Activated T-helper 17 cell treated with anti-CD3 and anti-CD28 coated beads, Interleukin-2, amount 50 U/mL, for 72 hours (primary cell): ENCODE measurements at places on chromosomes 6 and 20.

DNA sequence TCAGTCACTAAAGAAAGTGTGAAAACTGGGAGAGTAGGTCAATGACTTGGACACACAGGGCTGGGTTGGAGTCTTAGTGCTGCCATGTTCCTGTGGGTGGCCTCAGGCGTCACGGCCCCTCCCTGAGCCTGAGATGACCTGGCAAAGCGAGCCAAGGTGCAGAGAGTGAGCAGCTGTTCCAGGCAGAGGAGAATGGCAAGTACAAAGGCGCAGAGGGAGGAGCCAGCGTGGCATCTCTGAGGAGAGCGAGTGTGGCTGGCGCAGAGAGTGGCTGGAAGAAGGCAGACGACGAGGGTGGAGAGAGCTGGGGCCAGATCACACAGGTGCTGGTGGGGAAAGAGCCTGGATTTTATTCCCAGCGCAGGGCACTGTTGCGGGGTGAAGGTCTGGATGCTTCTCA is 20.6 kb upstream of the CHMP4B start:
- no peak for ATAC-seq

GRCh38 chr6:125095580-125096301 is 57.8 kb upstream of the TPD52L1 start:
- ATAC-seq = no peak

- ATAC-seq = peak; percentile 16
Observed at GRCh38 chr6:113763311-113763766, 93.8 kb upstream of the MARCKS start.

- ATAC-seq = no peak
Observed at GRCh38 chr6:139757784-139758183, 383.3 kb upstream of the CITED2 start.

GRCh38 chr6:166269301-166270039 is 38.7 kb downstream of the PRR18 start:
- no peak for ATAC-seq

- peak; percentile 49 for ATAC-seq
Observed at GRCh38 chr6:466564-466963, 75.0 kb downstream of the IRF4 start.

DNA sequence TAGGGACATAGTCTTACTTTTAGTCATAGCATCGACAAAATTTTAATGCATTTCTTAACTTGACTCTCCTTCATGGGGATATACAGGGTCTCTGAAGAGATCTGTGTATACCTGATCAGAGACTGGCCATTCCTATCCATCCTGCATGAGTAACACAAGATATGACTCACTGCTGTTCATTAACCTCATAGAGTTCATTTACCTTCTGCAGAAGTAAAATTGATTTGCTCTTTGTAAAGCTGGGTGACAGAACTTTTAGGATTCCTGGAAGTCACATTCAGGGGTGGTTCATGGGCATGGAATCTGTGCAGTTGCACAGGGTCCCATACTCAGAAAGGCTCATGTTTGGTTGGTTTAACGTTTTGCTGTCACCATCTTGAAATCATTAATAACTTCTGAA is 53.2 kb downstream of the PDE7B start:
- no peak for ATAC-seq

DNA sequence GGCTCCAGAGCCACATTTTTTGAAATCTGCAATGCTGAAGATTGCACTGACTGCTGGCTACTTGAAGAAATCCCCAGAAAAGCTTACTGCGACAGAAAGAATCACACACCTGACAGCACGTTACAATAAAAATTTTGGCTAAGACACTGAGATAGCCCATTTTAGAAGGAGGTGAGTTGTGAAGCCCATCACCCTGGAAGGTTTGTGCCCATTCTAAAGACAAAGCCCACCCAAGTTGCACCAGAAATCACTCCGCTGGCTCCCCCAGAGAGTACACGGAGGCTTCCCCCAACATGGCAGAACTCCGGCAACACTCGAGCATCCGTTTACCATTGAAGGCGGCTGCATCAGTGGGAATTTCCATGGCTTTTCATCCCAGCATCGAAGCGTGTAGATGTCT is 29.4 kb downstream of the LPA start:
- no peak for ATAC-seq

GRCh38 chr6:137975188-137975940 is 108.3 kb downstream of the TNFAIP3 start:
- ATAC-seq = peak; percentile 57

DNA sequence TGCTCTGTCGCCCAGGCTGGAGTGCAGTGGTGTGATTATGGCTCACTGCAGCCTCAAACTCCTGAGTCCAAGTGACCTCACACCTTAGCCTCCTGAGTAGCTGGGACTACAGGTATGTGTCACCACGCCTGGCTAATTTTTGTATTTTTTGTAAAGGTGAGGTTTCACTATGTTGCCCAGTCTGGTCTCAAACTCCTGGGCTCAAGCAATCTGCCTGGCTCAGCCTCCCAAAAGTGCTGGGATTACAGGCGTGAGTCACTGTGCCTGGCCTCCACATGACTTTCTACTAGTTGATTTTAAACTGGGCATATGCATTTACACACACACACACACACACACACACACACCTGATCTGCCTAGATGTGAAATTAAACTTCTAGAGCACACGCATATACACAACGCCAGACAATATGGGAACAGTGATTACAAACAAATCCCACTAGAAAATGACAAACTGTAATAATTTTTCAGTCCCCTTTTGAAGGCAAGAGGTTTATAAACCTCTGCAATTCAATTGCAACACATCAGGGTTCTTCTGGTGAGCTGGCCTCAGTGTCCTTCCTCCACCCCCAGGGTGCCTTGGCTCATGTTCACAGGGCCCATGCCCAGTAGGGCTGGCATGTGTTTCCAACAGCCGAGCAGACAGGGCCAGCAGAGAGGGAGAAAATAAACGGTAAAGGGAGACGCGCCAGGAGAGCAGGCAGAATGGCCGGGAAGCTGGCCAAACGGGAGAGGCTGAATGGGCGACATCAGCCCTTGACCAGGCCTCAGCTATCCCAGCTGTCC is 31.2 kb downstream of the PARD6B start:
- ATAC-seq = no peak

DNA sequence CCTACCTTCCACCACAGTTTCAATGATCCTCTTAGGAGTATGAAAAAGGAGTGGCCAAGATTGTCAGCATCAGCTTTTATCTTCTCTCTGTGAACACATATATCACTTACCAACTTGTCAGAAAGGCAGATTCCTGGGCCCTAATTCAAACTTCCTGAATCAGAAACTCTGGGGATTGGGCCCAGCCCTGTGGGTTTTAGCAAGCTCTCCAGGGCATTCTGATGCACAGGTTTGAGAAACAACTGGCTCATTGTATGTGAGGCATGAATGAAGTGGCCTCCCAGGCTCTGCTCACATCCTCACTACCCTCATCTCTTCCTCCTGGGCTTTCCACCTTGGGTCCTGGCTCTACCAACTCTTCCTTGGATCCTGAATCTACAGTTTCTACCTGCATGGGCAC is 13.2 kb upstream of the THBD start:
- no peak for ATAC-seq

DNA sequence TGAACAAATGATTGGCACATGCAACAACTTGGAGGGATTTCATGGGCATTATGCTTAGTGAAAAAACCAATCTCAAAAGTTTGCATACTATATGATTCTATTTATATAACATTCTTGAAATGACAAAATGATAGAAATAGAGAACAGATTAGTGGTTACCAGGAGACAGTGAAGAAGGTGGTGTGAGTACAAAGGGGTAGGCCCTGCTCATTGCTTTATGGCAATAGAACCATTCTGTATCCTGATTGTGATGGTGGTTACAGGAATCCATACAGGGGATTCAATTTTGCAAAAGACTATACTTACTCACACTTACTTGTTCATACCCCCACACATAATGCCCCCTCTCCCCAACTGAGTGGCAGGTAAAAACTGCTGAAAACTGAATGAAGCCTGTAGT is 30.2 kb upstream of the LAMA4 start:
- ATAC-seq = peak; percentile 15

DNA sequence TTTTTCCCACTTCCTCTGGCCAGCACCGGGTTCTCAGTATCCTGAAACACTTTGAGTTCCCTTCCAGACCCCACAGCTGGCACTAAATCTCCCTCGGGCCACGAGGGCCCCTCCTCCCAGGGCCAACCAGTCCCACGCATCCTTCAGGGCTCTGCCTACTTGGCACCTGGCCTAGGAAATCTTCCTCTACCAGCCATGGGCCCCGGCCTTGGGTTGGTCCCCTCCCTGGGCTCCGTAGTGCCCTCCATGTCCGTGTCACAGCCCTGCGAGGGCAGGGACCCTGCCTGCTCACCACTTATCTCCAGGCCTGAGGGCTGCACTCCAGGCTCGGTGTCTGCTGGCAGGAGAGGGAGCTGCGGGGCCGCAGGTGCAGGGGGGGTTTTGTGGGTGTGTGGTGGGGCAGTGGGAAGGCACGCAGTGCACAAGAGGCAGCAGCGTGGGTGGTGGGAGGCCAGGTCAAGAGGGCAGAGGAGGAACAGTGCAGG is 48.8 kb upstream of the CDH22 start:
- no peak for ATAC-seq

- ATAC-seq = no peak
Observed at GRCh38 chr6:3714768-3715167, 36.7 kb downstream of the PXDC1 start.

GRCh38 chr6:55774286-55775028 is 100.9 kb downstream of the BMP5 start:
- no peak for ATAC-seq

DNA sequence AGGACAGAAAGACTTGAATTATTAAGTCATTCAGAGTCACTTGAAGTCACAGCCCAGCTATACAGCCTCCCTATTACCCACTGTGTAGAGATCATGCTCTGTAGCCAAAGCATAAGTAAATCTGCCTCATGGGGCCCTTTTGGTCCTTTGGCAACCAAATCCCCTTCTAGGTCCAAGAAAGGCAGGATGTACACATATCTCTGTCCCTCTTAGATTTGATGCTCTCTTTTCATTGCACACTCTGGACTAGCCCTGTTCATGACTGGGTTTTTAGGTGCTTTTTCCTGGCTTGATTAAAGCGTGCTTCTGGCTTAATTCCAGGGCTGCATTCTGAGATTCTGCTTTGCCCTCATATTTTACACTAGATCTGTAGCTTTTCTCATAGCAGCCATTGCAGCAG is 296.8 kb downstream of the TENT5A start:
- no peak for ATAC-seq

GRCh38 chr6:20833881-20834515 is 299.7 kb downstream of the CDKAL1 start:
- ATAC-seq = no peak

DNA sequence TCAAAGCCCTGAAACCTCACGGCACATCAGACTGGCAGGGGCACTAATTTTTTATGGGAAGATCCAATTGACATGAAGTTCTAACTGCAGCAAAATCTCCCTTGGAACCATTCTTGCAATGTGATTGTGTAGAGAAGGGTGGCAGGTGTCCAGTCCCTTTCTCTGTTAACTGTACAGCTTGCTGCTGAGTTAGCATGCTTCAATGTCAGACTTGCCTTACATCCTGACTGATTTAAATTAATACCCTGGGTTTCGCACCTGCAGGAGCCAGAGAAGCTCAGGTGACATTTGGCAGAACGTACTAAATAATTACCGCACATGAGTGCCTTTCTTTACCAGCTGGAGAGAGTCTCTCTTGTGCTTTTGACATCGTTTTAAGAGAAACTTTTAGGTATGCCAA is 123.0 kb downstream of the DOK5 start:
- ATAC-seq = no peak

- peak; percentile 3 for ATAC-seq
Observed at GRCh38 chr6:42337985-42338743, 113.6 kb downstream of the TRERF1 start.

DNA sequence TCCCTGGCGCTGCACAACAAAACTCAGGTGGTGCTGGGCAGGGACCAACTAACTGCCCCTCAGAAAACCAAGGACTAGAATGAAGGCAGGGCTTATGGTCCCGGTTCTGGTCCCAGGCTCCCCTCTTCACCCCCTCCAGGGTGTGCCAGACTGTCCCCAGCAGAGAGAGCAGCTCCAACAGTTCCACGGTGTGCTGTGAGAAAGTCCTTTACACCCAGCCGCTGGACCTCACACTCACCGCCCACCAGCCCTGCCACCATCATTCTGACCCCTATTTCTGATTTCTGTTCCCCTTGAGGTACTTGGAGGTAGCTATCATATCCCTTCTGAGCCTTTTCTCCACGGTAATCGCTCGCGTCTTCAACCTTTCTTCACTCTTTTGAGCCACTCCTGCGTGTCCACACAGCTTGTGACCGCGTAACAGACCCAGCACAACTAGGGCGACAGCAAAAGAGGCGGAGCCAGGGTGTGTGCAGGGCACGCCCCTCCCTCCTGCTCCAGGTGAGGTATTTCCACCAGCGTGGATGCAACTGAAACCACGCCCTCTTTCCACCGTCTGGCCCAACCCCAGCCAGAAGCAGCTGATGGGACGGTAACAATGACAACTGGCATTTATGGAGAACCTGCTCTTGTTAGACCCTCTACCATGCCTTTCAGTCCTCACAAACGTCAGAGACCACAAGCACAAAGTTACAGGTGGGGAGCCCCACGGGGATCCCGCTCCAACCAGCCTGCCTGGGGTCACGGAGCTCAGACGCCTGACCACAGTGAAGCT is 2.3 kb downstream of the PXDC1 start:
- no peak for ATAC-seq

DNA sequence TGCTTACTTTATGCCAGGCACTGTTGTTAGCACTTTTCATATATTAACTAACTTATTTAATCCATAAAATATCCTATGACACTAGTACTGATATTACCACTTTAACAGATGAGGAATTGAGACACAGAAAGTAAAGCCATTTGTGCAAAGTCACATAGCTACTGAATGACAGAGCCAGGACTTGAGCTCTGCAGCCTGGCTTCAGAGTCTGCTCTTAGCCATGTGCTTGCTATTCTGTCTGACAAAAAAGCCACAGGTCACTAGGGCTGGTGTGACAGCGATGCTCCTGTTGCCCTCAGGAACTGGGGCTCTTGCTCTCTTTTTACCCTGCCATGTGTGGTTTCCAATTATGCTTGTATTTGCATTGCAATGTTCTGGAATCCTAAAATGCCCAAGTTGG is 44.7 kb upstream of the RNF8 start:
- no peak for ATAC-seq

- ATAC-seq = peak; percentile 90
Observed at GRCh38 chr6:137102851-137103492, 58.2 kb upstream of the IL20RA start.

- no peak for ATAC-seq
Observed at GRCh38 chr6:20909621-20910020, 375.4 kb downstream of the CDKAL1 start.

- ATAC-seq = no peak
Observed at GRCh38 chr6:109595998-109596397, 95.0 kb downstream of the AK9 start.

GRCh38 chr20:62922451-62922921 is 3.8 kb downstream of the DIDO1 start:
- peak; percentile 28 for ATAC-seq

- no peak for ATAC-seq
Observed at GRCh38 chr20:33281550-33282146, 1.4 kb upstream of the BPIFB1 start.
